ENCODE measurements at places on chromosomes 12 and 14.

GRCh38 chr12:52230364-52231281, 2.4 kb upstream of the KRT7 start:
- DNase-seq: no peak

- no peak for DNase-seq
Measured at GRCh38 chr14:54322246-54322645, 74.6 kb upstream of the CDKN3 start.

DNA sequence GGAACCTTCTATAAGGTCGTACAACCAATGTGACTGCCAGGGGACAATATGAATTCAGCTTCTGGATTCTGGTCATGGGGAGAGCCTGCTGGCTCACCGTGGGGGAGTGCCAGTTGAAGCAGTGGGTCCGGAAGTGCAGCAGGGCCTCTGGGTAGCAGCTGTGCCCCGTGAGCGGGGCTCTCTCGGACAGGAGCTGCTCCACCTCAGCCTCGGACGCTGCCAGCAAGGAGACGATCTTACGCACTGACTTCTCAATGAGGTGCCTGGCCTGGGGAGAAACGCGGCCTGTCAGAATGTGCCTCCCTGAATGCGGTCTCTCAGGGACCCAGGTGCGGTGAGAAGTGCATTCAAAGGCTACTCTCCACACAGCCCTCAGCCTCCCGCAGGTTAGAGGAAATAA, 42.0 kb downstream of the LGMN start:
- no peak for DNase-seq

DNA sequence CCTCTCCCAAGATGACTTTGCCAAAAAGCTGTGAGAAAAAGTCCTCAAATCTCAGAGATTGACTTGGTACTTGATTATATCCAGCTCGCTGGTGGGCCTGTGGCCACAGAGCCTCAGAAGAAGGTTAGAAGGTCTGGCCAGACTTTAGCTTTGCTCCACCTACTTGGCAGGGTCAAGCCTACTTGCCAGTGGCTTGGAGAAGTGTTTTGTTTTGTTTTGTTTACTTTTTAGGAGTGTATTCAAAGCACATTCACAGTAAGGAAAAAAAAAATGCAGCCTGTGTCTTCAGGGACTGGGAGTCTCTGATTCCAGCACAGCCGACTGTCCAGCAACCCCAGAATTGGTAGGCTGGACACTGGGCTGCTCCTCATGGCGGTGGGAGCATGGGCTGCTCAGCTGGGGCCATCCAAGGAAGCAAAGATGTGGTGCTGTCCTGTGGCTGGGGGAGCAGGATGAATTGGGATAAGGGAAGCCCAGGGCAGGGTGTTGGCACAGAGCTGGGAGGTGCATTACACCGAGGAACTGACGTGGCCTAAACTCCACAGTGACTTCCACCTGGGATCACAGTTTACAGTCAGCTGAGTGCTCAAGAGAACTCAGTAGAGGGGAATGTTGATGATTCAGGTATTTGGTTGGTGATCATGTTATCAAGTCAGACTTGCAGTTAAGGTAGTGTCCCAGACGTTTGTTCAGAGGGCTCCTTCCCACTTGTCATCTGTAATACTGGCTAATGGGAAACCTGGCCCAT, 73.5 kb downstream of the PPP2R5C start:
- DNase-seq: no peak

DNA sequence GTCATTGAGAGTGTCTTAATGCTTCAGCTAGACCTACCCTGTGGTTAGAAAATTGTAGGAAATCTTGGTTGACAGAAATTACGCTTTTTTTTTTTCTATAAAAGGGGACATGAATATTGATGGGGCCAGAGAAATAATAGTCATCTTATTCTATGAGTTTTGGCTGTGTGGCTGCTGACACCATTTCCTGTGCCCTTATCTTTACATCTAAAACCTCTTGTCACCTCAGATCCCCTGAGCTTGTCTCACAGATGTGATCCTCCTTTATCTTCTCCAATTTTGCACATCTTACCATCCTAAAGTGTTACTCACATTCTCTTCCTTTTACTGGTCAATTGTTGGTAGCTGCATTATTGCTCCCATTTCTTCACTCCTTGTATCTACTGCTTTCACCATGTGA, 36.1 kb downstream of the ASCL1 start:
- no peak for DNase-seq

DNA sequence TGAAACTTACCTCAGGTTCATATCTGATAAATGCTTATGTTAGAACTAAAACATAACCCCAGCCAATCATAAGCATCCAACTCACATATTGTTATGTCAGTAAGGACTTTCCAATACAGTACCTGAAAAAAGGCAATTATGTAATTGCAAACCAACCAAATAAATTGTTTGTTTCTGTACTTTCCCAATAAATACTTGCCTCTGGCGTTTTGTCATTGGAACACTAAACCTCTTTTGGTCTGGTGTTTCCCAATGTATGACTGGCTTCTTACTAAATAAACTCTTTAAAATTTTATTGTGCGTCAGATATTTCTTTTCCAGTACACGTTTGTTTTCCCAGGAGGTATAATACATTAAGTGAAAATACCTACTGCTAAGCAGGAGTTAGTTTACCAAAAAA, 6.7 kb upstream of the PTPRB start:
- no peak for DNase-seq

DNA sequence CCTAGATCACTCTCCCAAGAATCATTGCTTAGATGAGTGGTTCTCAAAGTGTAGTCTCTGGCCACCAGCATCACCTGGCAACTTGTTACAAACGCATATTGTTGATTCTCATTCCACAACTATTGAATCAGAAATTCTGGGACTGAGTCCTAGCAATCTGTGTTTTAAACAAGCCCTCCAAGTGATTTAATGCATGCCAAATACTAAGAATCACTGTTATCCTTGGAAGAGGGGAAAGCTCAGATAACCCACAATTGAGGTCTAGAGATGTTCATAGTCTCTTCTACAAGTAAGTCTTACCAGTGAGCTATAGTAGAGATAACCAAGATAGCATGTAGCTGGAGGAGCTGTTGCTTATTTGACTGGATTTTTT, 666.6 kb downstream of the DIO2 start:
- no peak for DNase-seq

DNA sequence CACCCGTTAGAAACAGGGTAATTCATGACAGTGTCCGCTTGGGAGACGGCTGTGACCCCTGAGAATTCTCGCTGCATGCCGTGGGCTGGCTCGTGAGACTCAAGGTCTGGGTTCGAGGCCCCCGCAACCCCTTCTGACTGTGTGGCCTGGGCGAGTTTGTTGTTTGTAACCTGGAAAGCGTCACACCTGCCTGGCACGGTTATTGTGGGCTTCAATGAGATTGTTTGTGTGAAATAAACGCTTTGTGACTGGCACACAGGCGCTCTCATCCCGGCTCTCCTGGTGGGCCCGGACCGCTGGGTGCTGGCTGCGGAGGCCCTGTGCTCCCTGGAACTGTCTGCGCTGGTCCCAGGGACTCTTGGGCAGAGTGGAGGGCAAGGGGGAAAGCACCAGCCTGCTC, 33.9 kb downstream of the MEG3 start:
- DNase-seq: no peak

Measured in NCI-H1417 (cell line).